ENCODE measurements at places on chromosomes 6 and 20. TPM values are rescaled to one million over a fixed set of nuclear protein-coding genes. Genes with fewer than 3 reads are reported as not detected.

PCMTD2 gene
- 51.0 TPM for polyA plus RNA-seq

- DNase-seq = no peak
These were observed 1.7 kb downstream of the RSPO3 start for GRCh38 chr6:127120023-127120786.

- DNase-seq = peak; percentile 33
These were observed 17.5 kb downstream of the NAPB start for GRCh38 chr20:23403751-23404150.

DNA sequence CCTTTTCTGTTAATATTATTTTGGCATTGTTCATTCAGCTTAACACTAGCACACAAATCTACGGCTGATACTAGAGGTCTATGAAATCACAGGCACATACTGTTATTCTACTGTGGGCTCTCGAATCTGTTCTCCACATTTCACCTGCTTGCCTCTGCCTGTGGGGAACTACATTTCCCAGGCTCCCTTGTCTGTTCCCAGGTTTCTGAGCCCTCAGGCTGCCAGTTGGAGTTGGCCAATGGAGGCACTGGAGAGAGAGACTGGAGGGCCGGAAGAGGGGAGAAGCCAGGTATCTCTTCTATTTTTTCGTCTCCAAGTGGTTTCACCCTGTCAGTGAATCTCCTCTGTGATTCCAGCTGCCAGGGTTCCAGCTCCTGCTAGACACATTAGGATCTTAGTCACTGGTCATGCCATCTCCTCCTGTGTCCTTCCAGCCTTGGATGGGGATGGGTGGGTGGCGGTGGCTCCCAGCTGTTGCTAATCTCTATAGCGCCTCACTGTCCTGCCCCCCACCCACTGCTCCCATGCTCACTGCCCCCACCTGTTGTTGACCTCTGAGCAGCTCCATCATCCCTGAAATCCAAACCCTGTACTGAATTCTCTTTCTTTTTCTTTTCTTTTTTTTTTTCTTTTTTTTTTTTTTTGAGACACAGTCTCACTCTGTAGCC lies 188.2 kb downstream of the LRFN2 start:
- DNase-seq = no peak

GRCh38 chr20:44467289-44467883 lies 8.3 kb upstream of the TTPAL start:
- peak; percentile 90 for DNase-seq

CTAGE9 gene
- polyA plus RNA-seq = not detected

DNA sequence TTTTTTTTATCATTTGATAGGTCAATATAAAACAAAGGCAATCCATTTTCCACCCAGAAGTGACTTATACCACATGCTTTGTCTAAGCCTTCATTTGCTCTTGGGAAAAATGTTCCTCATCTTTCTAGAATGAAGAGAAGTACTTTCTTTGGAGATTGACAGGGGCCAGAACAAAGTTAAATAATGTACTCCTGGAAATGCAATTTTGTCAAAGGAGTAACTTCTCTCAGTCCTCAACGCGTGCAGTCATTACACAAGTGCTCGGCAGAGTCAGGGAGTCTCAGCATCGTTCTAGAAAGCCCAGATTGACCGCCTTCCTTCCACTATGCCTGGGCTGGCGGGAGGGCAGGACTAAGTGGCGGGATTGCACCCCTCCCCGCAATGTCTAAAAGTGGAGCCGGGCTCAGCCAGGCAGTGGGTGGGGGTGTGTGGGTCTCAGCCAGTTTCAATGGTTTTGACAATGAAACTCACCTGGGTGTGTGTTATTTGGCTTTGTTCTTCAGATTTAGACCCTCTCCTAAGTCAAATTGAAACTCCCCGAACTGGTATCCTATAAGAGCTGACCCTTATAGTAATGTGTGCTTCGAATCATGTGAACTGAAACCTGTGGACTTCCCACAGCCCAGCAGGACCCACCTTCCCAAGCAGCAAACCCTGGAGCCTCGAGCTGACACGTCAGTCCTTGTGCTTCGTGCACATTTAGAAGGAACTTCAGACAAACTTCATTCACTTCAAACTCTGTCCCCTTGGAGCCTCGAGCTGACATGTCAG lies 63.2 kb upstream of the DUSP22 start:
- DNase-seq = no peak

DNA sequence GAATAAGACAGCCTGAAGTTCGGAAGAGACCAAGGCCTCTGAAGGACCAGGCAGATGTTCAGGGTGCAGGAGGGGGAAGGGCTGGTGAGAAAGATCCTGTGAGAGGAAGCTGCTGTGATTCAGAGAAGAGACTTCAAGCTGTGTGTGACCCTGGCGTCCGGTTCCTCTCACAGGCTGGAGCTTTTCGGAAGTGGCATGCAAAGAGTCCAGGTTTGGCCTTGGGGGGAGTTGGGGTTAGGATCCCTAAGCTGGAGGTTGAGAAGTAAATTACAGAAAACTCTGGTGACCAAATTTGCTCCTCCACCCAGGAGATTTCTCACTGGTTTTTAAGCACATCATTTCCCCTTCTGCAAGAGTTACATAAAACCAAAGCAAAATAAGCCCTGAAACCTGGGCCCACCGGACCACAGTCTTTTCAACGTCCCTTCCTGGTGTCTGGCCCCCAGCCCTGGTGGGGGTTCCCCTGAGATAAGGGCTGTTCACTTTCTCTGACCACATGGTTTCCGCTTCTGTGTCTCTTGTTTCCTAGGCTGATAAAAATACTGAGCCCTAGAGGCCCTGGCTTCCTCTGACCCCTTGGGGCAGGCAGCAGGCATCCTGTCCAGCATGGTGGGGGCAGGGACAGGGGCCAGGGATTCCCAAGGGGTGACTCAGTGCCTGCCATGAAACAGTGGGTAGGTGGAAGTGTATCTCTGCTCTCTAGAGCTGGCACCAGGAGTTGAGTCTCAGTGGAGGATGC lies 12.0 kb upstream of the LTA start:
- DNase-seq = peak; percentile 76

- DNase-seq = peak; percentile 77
These were observed 1.1 kb downstream of the SOX4 start for GRCh38 chr6:21594416-21595281.

VEGFA gene
- 199 TPM for polyA plus RNA-seq

DNA sequence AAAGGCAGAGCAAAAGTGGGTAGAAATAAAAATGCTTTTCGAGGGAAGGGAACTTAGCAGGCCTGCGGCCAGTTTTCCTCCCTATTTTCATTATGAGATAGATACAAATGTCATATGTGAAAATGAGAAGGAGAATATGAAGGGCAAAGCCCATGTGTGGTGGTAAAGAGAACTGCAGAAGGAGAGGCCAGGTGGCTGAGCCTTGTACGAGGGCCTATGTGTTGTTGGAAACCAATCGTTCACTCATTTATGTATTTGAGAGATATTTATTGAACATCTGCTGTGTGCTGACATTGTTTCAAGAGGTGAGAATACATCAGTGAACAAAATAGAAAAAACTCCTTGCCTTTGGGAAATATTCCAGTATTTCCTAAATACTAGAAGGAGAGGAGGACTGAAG lies 147.7 kb downstream of the SH3BGRL2 start:
- no peak for DNase-seq

CHD6 gene
- 56.3 TPM for polyA plus RNA-seq

CTCFL gene
- 0.09 TPM for polyA plus RNA-seq

MAS1 gene
- not detected for polyA plus RNA-seq

CST3 gene
- 214 TPM for polyA plus RNA-seq

BMP7 gene
- 178 TPM for polyA plus RNA-seq

SPTLC3 gene
- polyA plus RNA-seq = 3.2 TPM

DNA sequence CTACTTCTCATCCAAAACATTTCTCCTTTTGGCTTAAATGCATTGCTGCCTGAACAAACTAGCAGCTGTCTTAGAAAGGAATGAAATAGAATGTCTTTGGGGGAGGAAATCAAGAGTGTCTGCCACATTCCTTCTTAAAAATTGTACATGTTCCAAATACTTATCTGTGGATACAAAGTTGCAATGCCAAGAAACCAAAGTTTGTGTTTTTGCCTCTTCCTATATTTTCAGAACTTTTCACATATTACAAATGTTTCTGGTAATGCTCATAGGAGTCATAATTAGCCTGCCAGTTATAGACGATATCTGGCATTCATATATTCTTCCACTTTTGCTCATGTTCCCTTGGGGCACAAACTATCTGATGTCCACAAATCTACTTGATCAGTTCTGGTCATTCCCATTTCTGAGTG lies 165.5 kb upstream of the BMP5 start:
- no peak for DNase-seq

DEF6 gene
- 2.3 TPM for polyA plus RNA-seq

GPX5 gene
- polyA plus RNA-seq = 3.6 TPM

DNA sequence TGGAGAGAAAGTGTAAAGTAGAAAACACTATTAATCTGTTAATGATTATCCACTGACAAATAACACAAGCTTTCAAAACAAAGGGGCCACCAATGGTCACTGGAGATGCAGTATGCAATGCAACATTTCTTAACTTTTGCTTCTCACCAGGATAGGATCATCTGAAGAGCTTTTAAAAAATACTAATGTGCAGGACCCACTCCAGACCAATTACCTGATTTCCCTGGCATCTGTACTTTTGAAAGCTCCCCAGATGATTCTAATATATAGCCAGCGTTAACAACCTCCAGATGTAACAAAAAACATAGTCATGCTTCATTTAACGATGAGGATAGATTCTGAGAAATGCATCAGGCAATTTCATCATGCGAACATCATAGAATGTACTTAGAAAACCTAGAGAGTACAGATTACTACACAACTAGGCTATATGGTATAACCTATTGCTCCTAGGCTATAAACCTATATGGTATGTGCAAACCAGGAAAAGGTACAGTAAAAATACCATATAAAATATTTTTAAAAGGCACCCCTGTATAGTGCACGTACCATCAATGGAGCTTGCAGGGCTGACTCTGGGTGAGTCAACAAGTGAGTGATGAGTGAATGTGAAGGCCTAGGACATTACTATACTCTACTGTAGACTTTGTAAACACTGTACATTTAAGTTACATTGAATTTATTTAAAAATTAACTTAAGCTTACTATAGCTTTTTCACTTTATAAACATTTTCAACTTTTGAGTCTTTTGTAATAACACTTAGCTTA lies 69.2 kb downstream of the ATG5 start:
- no peak for DNase-seq

DNA sequence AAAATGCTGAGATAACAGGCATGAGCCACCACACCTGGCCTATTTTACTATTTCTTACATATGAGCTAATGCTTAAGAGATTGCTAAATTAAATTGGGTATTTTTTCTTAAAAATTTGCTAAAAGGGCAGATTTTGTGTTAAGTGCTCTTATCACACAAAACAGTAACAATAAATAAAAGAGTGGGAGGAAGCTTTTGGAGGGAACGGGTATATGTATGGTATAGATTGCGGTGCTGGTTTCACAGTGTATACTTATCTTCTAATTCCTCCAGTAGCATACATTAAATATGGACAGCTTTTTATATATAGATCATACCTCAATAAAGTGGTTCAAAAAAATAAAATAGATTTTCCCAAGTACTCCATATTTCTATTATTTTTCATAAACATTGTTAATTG lies 39.4 kb upstream of the FABP7 start:
- DNase-seq = no peak

DNA sequence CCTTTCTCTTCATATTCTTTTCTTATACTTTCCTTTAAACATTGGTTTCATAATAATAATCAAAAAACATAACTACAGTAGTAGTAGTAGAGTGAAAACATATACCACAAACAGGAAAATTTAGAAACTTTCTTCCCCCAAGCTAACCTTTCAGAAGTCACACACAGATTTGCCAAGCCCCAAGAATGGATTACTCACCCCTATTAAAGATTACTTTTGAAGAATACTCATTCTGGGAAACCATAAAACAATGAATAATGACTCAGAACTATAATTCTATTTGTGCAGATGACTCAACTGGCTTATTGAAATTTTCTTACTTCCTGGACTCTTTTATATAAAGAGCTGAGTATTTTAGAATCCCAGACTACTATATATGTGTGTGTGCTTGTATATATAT lies 119.4 kb upstream of the GJE1 start:
- DNase-seq = no peak

PGC gene
- polyA plus RNA-seq = not detected

DNA sequence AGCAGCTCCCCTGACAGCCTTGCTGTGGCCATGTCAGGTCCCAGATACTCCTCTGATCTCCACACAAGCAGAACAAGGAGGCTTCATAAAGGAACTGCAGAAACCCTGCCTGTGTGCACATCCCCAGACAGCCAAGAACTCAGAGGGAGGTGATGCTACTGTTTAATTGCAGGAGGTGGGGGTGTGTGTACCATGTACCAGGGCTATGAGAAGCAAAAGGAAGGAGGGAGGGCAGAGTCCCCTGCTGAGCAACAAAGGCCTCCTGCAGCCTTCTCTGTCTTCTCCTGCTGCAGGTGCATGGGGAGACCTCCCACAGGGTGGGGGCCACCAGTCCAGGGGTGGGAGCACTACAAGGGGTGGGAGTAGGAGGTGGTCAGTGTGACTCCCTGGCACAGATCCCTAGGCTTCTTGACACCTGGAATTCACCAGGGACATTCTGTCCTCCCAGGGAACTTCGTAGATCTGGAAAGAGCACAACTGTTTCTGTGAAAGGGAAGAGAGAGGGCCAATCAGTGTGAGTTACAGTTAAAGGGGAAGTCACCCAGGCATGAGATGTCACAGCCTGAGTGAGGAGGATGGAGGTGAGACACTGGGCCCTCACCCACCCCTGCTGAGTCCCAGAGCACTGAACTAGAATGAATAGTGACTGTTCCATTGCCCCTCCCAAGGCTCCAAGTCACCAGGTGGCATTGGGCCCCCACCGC lies 2.8 kb downstream of the CST2 start:
- no peak for DNase-seq

FAXC gene
- 2.7 TPM for polyA plus RNA-seq

GRCh38 chr6:4707011-4707410 lies 69.2 kb upstream of the CDYL start:
- DNase-seq = no peak

GRCh38 chr6:44261581-44261980 lies 3.8 kb downstream of the NFKBIE start:
- DNase-seq = no peak

- no peak for DNase-seq
These were observed 64.8 kb upstream of the KIF25 start for GRCh38 chr6:167932468-167933276.

HTR1B gene
- polyA plus RNA-seq = 0.97 TPM

- DNase-seq = peak; percentile 59
These were observed 637.4 kb downstream of the MMUT start for GRCh38 chr6:48825501-48826151.

RIMS4 gene
- 2.0 TPM for polyA plus RNA-seq

DNA sequence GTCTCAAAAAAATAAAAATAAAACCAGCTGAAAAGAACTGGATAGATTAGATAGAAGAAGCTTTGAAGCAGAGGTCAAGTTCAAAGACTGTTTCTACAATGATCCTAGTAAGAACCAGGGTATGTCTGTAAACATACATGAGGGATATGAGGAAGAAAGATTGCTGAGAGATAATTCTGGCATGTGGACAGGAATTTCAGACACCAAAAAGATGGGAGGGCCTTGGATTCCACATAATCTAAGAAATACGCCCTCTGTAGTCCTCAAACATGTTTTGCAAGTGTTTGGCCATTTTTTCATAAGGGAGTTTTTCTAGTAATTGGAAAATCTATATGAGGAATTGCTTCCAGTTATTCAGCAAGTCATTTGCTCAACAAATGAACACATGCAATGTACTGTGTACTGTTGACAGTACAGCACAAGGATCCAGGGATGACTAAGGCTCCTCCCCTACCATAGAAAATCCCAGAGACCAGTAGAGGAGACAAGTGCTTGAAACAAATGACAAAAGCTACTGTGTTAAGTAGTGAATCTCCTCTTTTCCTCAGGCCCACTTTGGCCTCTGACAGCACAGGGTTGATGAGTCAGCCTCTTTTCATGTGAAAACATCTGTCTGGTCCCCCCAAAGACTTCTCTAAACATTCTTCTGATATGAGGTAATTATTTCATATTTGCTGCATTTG lies 795.9 kb downstream of the MAFB start:
- no peak for DNase-seq

ZFP64 gene
- 9.6 TPM for polyA plus RNA-seq

GRIK2 gene
- 0.45 TPM for polyA plus RNA-seq

Data from cardiac muscle cell (in vitro differentiated cells and primary cell).